ENCODE measurements at places on chromosomes 7 and 10. TPM values are rescaled to one million over a fixed set of nuclear protein-coding genes. Genes with fewer than 3 reads are reported as not detected.

The ZNF365 gene
- total RNA-seq, result 1.7 TPM

The CRTAC1 gene
- 17.5 TPM for total RNA-seq

GRCh38 chr7:139900326-139900725 lies 71.3 kb downstream of the TBXAS1 start:
- DNase-seq, result no peak

DNA sequence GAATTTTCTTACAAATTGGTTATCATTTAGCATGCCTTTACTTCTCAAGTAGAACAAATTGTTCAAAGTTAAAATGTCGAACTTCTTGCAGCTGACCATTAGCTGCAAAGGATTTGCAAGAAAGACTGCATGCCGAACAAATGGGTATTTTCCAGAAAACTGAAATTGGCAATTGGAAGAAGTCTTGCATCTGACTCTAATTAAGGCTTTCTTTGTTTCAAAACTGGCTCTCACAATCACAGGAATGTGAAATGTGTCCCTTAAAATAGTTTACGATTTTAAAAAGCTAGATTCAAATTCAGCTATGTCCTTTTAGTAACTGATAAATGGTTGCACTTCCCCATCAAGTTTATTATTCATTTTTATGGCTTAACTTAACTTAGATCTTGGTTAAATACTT lies 207.9 kb downstream of the ARL4A start:
- DNase-seq, result no peak

GRCh38 chr10:101052285-101052684 lies 9.5 kb upstream of the KAZALD1 start:
- no peak for DNase-seq

GRCh38 chr7:113774182-113774807 lies 144.5 kb downstream of the PPP1R3A start:
- no peak for DNase-seq
